ENCODE measurements at places on chromosomes 6 and 20.

DNA sequence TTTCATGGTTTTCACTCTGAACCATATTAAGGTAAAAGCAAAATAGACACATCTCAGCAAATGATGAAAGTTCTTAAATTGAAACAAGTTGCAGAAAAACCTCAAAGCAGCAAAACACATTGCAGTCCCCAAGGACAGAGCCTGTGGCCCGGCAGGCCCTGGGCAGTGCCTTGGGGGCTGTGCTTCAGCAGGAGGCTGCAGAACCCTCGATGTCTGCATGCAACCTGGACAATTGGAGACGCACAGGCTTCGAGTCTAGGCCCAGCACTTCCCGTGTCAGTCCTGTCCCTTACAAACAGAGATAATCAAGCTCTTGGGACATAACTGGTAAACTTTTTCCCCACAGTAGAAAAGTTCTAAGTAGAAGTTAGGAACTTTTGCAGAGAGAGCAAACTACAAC is 9.2 kb downstream of the PYGB start:
- DNase-seq, result no peak

DNA sequence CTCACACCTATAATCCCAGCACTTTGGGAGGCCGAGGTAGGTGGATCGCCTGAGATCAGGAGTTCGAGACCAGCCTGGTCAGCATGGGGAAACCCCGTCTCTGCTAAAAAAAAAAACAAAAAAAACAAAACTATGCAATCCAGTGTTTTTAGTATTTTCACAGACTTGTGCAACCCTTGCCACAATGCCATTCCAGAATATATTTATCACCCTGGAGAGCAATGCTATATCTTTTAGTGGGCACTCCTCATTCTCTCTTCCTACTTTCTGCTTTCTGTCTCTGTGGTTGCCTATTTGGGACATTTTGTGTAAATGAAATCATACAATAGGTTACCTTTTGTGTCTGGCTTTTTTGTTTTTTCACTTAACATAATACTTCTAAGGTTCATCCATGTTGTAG is 39.1 kb upstream of the MROH8 start:
- no peak for DNase-seq

- no peak for DNase-seq
Observed at GRCh38 chr6:83474309-83474708, 38.0 kb upstream of the PRSS35 start.

GRCh38 chr6:75503291-75503690 is 9.7 kb upstream of the FILIP1 start:
- no peak for DNase-seq

- no peak for DNase-seq
Observed at GRCh38 chr6:5115168-5115567, 30.0 kb downstream of the PPP1R3G start.

DNA sequence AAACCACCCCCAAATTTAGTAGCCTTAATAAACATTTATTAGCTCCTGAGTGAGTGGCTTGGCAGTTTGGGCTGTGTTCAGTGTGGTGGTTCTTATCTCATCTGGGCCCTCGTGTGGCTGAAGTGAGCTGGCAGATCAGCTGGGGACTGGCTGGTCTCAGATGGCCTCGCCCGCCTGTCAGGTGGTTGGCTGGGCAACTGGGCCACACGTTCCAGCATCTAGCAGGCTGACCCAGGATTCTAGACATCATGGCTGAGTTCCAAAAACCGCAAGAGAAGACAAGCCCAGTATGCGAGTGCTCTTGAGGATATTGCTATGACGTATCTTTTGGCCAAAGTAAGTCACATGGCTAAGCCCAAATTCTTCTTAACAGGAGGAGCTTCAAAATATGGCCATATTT is 28.9 kb downstream of the EIF2S2 start:
- no peak for DNase-seq

- DNase-seq, result no peak
Observed at GRCh38 chr20:48049171-48049570, 263.9 kb upstream of the SULF2 start.

GRCh38 chr20:33541074-33541473 is 51.2 kb downstream of the CBFA2T2 start:
- DNase-seq, result no peak

- no peak for DNase-seq
Observed at GRCh38 chr20:36591281-36591680, 14.3 kb upstream of the RAB5IF start.

GRCh38 chr6:111971866-111972532 is 81.9 kb upstream of the CCN6 start:
- DNase-seq, result no peak

DNA sequence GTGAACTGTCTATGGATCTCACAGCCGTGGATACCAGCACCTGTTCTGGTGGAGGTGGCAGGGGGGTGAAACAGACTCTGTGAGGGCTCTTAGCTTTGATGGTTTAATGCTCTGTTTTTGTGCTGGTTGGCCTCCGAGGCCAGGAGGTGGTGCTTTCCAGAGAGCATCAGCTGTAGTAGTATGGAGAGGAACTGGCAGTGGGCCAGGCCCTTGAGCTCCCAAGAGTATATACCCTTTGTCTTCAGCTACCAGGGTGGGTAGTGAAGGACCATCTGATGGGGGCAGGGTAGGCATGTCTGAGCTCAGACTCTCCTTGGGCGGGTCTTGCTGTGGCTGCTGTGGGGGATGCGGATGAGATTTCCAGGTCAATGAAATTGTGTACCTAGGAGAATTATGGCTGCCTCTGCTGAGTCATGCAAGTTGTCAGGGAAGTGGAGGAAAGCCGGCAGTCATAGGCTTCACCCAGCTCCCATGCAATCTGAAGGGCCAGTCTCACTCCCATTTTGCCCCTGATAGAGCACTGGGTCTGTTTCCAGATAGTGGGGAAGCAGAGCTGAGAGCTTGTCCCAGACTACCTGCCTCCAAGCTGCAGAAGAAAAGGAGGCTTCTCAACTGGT is 102.7 kb upstream of the AHI1 start:
- DNase-seq, result no peak

DNA sequence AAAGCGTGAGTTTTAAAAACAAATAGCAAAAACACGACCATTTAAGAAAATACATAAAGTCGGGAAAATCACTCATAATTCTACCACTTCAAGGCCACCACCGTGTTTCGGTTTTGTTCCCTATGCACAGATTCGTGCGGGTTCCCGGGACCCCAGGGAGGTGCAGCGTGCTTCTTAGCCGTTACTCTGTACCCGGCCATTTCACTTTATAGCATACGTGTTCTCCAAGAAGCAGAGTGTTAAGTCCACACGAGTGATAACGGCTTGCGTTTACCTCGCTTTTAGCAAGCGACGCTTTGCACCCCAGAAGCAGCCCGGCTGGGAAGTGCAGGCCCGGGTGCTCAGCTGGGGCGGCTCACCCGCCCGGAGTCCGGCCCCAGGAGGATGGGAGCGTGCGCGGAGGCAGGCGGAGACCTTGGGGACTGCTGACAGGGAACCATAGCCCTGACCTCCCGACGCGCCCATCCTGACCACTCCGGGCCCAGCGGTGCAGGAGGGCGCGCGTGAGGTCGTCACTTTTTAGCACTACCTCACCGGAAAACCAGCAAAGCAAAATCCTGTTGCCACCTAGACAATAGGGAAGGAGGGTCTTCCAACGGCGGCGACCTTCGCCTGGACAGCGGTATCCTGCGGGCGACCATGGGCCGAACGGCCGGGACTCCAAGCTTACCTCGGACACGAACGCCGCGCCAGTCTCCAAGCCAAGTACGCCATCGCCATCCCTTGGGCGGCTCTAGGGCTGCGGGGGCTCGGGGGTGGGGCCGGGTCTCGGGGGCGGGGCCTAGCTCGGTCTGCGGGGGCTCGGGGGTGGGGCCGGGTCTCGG is at the start of gene ECI2:
Gene ECI2, minus strand, starts transcription at position 735 of the 824 bp plus-strand sequence. Its CDS starts 15 bp downstream, at position 720.
- no peak for DNase-seq

DNA sequence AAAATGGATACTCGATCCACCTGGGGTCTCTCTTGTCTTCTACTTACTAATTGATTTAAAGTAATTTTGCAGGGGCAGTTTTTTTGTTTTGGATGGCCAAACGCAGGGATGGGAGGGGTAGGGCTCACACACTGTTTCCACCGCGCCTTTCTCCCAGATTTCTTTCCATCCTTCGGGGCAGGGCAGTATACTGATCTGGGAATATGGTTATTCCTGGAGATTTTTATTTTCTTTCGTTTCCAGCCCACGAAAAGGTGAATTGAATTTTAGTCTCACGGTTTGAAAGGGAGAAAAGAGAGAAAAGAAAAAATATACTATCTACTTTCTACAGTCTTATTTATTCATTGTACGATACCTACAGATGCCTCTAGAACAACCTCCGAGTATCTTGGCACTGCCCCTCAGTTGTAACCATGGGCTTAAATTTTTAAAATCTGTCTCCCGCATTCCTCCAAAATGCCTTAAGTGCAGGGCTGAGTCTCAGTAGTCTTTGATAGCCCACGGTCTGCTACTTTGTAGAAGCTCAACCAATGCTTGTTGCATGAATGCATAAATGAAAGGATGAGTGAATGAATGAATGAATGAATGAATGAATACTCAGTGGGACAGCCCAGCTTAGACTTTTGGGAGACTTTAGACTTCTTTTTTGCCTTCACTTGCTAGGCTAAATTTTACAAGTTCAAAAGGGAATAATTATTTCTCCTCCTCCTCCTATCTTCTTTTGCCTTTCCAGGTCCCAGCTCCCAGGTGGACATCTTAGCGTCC is 18.1 kb upstream of the TRIM27 start:
- DNase-seq, result no peak

- no peak for DNase-seq
Observed at GRCh38 chr20:57977141-57977540, 251.3 kb downstream of the ANKRD60 start.

DNA sequence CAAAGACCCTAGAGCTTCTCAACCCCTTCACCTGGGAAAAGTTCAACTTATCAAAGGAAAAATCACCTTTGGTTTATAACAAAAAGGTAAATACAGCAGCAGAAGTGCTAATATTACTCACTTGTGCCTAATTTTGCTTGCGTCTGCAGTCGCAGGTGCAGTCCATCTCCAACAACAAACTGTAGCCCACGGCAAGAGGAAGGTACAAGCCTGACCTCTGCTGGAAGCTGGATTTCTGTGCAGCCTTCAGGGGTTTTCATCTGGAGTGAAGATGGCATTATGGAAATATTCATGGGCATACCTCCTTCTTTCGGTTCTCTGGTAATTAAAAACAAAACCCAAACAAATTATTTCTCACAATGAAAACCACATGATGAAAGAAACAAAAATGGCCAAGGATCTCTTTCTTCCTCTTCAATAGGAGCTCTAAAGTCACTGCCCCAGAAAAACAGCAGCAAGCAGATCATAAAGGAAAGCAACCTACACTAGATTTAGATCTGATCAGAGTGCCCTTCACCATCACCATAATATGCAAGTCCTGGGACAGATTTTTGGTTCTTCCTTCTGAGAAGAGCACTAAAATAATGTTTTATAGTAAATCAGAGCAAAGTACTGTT is 7.8 kb downstream of the UBE3D start:
- peak; percentile 66 for DNase-seq

DNA sequence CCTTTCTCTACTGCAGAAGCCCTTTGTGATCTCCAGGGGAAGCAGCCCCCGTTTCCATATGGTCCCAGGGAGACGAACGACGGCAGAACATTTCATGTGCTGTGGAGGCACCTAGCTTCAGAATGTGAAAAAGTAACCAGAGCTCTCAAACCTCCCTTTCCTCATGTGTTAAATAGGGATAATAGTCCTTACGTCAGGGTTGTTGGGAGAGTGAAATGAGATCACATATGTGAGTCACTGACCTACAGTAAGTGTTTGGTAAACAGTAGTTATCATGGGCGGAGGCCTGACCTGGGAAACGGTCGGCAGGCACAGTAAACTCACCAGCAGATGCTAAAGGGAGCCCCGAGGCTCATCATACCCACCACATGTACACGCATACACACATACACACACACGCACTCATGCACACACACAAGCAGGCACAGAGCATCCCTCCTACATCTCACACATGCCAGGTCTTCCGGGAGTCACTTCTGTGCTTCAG is 89.7 kb downstream of the LY86 start:
- no peak for DNase-seq

- peak; percentile 79 for DNase-seq
Observed at GRCh38 chr6:44237021-44237812, 9.7 kb upstream of the HSP90AB1 start.

- peak; percentile 50 for DNase-seq
Observed at GRCh38 chr6:96450082-96450769, 71.4 kb upstream of the UFL1 start.

GRCh38 chr6:44980841-44981240 is 347.3 kb upstream of the RUNX2 start:
- DNase-seq, result no peak

- no peak for DNase-seq
Observed at GRCh38 chr6:113383701-113384100, 473.4 kb upstream of the MARCKS start.

- no peak for DNase-seq
Observed at GRCh38 chr6:72418495-72418894, 203.4 kb upstream of the KCNQ5 start.

GRCh38 chr20:10676518-10676917 is 2.7 kb upstream of the JAG1 start:
- DNase-seq, result no peak

- DNase-seq, result no peak
Observed at GRCh38 chr20:51423290-51423667, 119.2 kb downstream of the NFATC2 start.

DNA sequence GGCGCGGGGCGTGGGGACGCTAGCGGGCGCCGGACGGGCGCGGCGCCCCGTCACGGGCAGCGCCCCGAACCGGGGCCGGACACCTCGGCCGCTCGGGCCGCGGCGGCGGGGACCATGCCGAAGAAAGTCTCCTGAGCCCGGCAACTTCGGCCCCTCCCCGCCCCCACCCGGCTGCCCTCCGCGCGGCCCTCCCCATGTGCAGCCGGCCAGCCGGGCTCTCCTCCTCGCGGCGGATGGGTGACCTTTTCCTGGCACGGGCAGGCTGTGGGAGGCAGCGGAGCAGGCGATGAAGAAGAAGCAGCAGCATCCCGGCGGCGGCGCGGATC is 278 bp downstream of the UST start:
- DNase-seq, result no peak

GRCh38 chr6:89081129-89081422 is 525 bp downstream of the PNRC1 start:
- no peak for DNase-seq

GRCh38 chr20:36167902-36168503 is 13.5 kb downstream of the EPB41L1 start:
- no peak for DNase-seq

DNA sequence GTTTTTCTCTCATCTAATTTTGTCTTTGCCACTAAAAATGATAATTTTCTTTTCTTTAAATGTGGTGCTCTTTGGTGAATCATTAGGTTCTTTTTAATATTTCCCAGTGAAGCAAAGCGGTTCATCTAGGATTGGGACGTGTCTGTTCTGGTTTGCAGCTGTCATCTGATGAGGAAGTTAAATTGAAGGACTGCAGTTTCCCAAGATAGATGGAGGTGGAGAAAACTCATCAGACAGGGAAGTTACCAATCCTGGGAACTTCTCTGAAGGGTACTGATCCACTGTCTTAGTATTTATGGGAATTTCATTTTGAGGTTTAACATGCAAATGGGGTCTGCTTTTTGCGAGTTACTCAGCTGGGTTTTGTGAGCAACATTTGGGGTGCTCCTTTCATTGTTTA is 2.4 kb upstream of the AARS2 start:
- no peak for DNase-seq

GRCh38 chr6:93391965-93392364 is 27.4 kb downstream of the EPHA7 start:
- no peak for DNase-seq

Data from right forelimb (tissue), 1 donor.